HepG2 (cell line): ENCODE measurements at places on chromosomes 4 and X.

- no peak for DNase-seq
Measured at GRCh38 chr4:182143822-182144625, 99.2 kb upstream of the TENM3 start.

DNA sequence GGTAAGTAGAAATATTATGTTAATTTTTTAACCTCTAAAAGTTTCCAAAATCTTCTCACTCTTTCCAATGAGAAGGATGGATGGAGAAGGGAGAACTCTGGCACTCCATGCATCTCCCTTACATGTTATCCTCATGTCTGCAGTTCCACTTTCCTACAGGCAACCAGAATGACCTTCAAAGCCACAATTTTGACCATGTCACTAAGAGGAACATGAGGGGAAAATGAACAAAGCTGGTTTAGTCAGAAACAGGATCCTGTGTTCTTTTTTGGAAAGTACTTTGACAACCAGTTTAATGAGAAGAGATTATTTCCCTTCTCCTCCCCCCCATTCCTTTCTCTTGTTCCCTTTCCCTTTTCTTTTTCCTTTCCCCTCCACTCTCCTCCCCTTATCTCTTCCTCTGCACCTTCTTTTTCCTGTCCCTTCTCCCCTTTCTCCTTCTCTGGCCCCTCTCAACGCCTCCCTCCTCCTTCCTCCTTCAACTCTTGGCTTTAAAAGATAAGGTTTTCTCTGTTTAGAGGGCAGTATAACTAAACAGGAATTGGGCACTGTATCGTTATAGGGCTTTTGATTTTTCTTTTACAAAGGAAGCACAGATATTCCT is 42.5 kb downstream of the DTHD1 start:
- DNase-seq, result no peak

- DNase-seq, result no peak
Measured at GRCh38 chr4:38311495-38312126, 351.4 kb downstream of the PTTG2 start.

- no peak for DNase-seq
Measured at GRCh38 chr4:78766650-78767049, 9.5 kb upstream of the BMP2K start.

DNA sequence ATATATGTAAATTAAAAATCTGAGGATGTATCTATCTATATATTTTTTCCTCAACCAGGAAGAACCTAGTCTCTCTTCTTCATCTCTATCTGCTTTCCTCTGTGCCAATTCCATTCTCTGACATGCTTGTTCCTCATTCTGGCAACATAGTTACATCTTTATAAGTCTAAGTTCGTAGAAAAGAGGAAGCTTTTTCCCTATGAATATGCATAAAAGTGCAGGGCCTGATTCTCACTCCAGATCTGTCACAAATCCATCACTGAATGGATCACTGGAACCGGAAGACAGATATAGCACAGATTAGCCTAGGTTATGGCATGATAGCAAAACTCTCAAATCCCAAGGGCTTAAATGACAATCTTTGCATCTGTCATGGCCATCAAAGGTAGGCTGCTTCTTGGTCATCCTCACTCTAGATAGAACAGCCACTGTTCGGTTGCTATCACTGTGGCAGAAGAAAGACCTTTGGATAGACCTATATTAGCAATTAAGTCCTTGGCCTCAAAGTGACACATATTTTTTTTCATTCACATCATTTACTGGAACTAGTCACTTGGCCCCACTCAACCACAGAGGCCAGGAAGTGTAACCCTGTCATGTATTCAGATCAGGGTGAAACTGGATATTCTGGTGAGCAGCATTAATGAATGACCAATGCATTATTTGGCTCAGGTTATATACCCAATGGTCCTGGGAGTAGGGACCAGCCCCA is 22.2 kb downstream of the DTHD1 start:
- DNase-seq, result no peak

- peak; percentile 22 for DNase-seq
Measured at GRCh38 chrX:148049441-148049840, 68.3 kb downstream of the FMR1NB start.

DNA sequence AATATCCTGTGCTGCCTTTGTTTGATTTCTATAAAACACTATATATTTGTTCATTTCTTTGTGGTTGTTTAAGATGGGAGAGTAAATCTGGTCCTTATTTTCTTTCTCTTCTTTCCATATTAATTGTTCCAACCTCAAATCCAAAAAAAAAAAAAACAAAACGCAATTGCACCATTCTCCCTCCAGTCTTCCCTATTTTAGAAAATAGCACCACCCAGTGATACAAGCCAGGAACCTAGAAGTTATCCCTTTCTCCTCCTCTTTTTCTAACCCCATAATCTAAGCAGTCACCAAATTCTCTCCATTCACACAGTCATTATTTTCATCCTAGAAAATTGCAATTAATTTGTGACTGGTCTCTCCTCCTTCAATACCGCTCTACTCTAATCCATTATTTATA is 107.8 kb downstream of the GABRA3 start:
- DNase-seq, result no peak

DNA sequence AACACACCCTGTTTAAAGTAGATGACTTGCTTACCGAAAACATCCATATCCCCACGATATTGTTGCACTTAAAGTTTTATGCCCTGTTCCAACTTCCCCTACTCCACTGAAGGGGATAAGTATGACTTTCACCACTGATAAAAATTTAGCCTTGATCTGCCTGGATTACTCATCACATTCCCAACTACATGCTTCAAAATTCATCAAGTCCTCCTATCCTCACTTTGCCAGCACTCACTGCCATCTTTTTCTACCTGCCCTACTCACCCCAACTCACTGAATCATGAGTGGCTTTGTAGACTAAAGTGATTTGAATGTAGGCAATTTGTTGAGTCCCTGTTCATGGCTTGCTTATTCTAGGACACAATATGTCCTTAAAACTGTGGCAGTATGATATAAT is 12.2 kb upstream of the GPRIN3 start:
- DNase-seq, result no peak

- DNase-seq, result no peak
Measured at GRCh38 chr4:129358571-129358970, 262.6 kb downstream of the C4orf33 start.

- no peak for DNase-seq
Measured at GRCh38 chrX:127466211-127466610, 586.0 kb downstream of the ACTRT1 start.

GRCh38 chrX:123189338-123189737 is 5.3 kb downstream of the GRIA3 start:
- DNase-seq, result no peak

DNA sequence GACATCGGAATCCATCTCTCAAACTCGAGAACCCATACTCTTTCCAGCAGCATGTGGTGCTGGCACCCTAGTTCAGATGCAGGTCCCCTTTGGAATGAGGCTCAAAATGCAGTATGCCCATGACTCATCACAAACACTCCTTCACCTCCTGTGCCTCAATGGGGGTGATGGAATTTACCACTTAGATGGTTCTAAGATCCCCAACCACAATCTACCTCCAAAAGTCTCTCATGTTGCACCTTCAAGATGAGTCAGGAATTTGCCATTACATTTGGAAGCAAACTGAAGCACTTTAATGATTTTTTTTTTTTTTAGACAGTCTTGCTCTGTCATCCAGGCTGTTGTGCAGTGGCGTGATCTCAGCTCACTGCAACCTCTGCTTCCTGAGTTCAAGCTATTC is 8.5 kb upstream of the MID1 start:
- no peak for DNase-seq

DNA sequence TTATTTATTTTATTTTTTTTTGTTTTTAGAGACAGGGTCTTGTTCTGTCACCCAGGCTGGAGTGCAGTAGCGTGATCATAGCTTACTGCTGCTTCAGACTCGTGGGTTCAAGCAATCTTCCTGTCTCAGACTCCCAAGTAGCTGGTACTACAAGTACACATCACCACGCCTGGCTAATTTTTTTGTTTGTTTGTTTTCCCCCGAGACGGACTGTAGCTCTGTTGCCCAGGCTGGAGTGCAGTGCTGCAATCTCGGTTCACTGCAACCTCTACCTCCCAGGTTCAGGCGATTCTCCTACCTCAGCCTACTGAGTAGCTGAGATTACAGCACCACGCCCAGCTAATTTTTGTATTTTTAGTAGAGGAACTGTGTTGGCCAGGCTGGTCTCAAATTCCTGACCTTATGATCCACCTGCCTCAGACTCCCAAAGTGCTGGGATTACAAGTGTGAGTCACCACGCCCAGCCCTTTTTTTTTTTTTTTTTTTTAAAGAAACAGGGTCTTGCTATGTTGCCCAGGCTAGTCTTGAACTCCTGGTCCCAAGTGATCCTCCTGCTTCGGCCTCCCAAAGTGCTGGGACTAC is 32.2 kb downstream of the COPS4 start:
- DNase-seq, result no peak

- DNase-seq, result no peak
Measured at GRCh38 chr4:81136161-81136905, 78.7 kb downstream of the PRKG2 start.

DNA sequence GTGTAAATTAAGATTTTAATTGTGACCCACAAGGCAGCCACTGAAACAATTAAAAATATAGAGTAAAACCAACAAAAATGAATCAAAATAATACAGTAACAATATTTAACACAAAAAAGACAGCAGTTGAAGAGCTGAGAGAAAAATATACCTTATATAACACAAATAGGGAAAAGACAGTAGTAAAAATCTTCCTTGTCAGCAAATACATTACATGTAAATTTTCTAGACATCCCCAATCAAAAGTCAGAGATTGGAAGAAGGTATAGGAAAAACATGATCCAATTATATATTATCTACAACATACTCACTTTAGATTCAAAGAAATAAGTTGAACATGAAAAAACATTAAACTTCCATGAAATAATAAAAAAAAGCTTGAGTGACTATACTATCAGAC is 330.8 kb downstream of the UBE2NL start:
- no peak for DNase-seq

DNA sequence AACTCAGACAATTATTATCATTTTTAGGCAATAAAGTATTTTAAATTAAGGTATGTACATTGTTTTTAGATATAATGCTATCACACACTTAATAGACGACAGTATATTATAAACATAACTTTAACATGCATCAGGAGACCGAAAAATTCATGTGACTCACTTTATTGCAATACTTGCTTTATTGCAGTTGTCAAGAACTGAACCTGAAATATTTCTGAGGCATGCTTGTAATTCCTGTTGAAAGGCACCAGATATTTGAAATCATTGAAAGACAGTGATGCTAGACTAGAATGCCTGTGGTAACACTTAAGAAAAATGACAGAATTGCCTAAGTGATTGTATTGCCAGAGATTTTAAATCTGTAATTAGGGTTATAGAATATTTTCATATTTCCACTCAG is 175.6 kb upstream of the MAGEB2 start:
- no peak for DNase-seq

DNA sequence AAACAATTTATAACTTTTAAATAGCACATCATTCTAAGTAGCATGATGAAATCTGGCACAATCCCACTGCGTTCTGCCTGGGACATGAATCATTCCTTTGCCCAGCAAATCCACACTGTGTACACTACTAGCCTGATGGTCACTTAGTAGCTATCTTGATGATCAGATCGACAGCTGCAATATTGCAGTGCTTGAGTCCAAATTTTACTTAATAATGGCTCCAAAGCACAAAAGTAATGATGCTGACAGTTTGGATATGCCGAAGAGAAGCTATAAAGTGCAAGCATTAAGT is 86.6 kb upstream of the NPNT start:
- no peak for DNase-seq

- DNase-seq, result no peak
Measured at GRCh38 chr4:151540728-151541388, 131.9 kb downstream of the FHIP1A start.

- no peak for DNase-seq
Measured at GRCh38 chr4:144799486-144799885, 153.5 kb downstream of the HHIP start.
